GM10248 (cell line): ENCODE measurements at places on chromosomes 7 and 10.

DNA sequence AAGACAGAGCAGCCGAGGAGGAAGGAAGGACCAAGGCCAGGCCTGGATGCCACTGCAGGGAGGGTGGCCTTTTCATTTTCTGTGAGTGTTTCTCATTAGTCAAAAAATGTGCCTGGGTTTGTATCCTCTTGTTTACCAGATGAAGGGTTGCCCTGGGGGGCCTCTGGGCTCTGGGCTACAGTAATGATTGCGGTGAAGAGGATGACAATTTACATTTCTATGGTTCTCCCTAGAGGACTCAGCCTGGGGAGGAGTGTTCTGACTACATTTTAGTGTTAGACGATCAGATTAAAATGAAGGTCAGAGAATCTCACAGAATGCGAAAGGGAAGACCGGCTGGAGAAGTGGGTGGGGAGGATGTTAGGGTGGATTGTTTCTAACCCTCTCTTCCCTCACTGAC, 108.0 kb upstream of the KMT2C start:
- DNase-seq: no peak

- DNase-seq: peak; percentile 51
These were observed 707 bp upstream of the C1GALT1 start for GRCh38 chr7:7181519-7182155.

GRCh38 chr7:42214060-42214679, 22.8 kb downstream of the GLI3 start:
- no peak for DNase-seq

DNA sequence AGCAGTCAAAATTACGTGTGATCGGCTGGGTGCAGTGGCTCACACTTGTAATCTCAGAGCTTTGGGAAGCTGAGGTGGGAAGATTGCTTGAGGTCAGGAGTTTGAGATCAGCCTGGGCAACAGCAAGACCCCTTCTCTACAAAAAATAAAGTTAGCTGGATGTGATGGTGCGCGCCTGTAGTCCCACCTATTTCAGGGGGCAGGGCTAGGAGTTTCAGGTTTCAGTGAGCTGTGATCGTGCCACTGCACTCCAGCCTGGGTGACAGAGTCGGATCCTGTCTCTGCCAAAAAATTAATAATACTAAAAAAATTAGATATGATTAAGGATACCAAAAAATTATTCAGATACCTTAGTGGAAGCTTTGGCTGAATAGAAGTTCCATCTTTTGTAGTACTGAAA, 136.4 kb downstream of the SDK1 start:
- DNase-seq: no peak

- no peak for DNase-seq
These were observed 19.1 kb upstream of the INPP5F start for GRCh38 chr10:119706521-119707278.

- no peak for DNase-seq
These were observed 16.7 kb downstream of the GPER1 start for GRCh38 chr7:1104516-1105179.

GRCh38 chr7:156722043-156722826, 81.7 kb downstream of the RNF32 start:
- DNase-seq: no peak

DNA sequence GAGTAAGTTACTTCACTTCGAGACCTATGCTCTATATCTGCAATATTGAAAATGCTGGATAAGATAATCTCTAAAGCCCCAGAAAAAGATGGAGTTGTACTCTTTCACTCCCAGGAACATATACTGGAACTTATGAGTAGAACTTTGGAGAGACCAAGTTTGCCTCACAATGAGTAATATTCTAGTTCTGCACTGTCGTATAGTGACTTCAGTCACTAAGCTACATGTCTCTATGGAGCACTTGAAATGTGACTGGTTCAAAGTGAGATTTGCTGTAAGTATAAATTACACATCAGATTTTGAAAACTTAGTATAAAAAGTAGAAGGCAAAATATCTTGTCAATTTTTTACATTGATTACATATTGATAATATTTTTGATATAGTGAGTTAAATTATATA, 116.4 kb downstream of the PTEN start:
- no peak for DNase-seq

DNA sequence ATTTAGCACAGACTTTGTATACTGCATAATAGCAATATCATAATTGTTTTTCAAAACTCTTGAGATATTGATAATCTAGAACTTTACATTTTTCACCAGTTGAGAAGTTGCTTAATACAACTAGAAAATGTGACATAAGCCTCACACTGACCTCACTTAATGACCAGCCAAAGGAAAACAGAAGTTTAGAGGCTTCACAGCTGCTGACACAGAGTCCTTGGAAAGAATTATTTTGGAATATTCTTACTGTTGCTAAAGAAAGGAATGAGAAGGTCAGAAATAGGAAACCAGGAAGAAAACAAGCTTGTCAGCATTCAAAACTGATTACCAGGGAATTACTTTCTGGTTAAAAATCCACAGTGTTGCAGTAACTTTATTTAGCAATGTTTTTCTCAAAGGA, 35.5 kb upstream of the WASL start:
- DNase-seq: no peak

DNA sequence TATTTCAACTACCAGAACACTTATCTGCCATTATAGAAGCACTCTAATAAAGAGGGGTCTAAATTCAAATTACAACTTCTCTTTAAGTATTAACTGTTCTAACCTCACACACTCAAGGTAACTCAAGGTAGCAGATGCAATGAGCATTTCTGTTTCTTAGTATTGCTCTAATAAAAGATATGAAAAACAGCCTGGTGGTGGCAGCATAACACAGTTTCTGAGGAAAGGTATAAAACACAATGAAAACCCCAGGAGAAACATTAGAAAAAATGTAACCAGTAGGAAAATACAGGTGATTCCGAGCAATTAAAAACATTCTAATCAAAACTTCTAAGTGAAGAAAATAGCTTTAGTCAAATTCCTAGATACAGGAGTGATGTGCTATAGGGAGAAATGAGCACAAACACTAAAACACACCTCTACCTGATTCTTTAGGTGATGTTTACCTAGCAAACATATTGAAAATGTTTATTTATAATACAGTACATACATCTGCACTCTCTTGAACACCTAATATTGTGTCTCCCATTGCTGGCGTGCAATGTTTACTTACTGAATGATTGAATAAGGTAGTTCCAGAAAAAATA, 3.5 kb downstream of the MKRN1 start:
- peak; percentile 49 for DNase-seq
